Lung microvascular endothelial cell (primary cell): ENCODE measurements at places on chromosomes 16 and 17. TPM values are rescaled to one million over a fixed set of nuclear protein-coding genes. Genes with fewer than 3 reads are reported as not detected.

DNA sequence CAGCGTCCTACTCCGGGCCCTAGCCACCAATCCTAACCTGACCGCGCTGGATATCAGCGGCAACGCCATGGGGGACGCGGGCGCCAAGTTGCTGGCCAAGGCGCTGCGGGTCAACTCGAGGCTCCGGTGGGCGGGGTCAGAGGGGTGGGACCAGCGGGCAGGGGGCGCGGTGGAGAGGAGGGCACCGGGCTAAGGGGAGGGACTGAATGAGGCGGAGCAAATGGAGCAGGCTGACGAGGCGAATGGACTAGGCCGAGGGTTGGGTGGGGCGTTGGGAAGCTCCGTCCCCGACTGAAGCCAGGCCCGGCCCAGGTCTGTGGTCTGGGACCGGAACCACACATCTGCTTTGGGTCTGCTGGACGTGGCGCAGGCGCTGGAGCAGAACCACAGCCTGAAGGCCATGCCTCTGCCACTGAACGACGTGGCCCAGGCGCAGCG, 4.6 kb downstream of the CARMIL2 start:
- no peak for DNase-seq

CCDC78 gene
- total RNA-seq = 0.40 and 0.44 TPM in 2 replicates

DNA sequence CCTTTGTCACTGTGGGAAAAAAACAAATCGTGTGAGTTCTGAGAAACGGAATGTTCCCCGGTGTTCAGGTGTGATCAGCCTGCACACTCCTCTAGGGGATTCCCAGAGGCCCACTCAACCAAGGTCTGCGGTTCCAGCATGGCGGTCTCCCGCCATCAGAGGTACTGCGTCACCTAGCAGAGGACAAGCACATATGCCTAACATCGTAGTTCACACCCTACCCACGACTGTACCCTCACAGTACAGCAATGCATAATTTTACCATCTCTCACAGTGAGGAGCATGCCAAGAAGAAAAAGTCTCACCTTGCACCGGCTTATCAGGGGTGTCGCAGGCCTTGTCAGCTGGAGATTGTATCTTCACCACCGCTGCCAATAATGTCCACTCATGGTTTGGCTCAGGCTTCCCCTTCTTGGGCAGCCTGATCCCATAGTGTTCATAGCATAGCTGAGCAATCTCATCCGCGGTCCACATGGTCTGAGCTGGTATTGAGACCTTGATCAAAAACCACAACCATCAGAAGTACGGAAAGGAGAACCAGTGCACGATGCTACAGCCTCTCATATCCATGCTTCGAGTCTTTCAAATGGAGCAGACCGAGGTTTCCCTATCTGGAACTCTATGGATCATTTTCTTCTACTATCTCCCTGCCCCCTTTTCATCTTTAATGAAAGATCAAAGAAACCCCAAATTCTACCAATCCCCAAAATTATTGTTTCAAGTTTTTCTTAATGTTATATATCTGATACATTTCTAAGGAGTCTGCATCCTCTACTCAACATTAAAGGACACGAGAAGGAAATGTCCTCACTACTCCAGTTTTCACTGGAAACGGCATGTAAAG, 2.5 kb downstream of the ADAT1 start:
- DNase-seq = no peak

BRIP1 gene
- 1.8 and 4.4 TPM in 2 replicates for total RNA-seq

ZP2 gene
- total RNA-seq = under 0.01 and 0.22 TPM in 2 replicates

DHX58 gene
- total RNA-seq = 2.0 and 3.3 TPM in 2 replicates
